ENCODE measurements at places on chromosomes 13 and 19.
A peak's percentile ranks its signal among the peaks of the same experiment; 100 is the strongest.

GRCh38 chr19:30556230-30556711 lies 184.1 kb downstream of the ZNF536 start:
- DNase-seq, result no peak

- DNase-seq, result no peak
Measured at GRCh38 chr13:79407349-79407979, 1.4 kb upstream of the RBM26 start.

GRCh38 chr19:3338541-3339181 lies 27.7 kb upstream of the NFIC start:
- no peak for DNase-seq

- DNase-seq, result peak; percentile 97
Measured at GRCh38 chr19:42038666-42039065, 31.3 kb downstream of the GRIK5 start.

DNA sequence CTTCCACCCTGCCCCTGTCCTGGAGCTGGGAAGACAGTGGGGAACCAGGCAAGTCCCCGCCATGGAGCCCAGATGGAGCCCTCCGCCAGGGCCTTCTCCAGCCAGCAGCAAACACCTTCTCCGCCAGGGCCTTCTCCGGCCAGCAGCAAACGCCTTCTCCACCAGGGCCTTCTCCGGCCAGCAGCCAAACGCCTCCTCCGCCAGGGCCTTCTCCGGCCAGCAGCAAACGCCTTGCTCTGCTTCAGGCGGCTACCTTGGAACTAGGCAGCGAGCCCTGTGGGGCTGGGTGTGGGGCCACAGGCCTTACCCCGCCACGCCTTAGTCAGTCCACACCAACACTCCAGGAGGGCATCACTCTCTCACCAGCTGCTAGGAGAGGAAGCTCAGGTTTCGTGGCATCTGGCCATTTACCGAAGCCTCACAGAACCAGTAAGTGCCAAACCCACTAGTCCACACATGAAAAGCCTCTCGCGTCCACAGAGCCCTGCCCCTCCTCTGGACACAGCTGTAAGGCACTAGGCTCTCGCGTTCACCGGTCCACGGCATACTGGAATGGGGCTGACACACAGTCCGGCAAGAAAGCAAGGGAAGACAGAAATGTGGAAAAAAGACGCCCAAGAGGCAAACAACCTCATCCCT lies 41.0 kb downstream of the MLLT1 start:
- peak; percentile 28 for DNase-seq

- no peak for DNase-seq
Measured at GRCh38 chr13:47211106-47211505, 314.3 kb upstream of the HTR2A start.

GRCh38 chr19:42051166-42052115 lies 18.6 kb downstream of the GRIK5 start:
- no peak for DNase-seq

DNA sequence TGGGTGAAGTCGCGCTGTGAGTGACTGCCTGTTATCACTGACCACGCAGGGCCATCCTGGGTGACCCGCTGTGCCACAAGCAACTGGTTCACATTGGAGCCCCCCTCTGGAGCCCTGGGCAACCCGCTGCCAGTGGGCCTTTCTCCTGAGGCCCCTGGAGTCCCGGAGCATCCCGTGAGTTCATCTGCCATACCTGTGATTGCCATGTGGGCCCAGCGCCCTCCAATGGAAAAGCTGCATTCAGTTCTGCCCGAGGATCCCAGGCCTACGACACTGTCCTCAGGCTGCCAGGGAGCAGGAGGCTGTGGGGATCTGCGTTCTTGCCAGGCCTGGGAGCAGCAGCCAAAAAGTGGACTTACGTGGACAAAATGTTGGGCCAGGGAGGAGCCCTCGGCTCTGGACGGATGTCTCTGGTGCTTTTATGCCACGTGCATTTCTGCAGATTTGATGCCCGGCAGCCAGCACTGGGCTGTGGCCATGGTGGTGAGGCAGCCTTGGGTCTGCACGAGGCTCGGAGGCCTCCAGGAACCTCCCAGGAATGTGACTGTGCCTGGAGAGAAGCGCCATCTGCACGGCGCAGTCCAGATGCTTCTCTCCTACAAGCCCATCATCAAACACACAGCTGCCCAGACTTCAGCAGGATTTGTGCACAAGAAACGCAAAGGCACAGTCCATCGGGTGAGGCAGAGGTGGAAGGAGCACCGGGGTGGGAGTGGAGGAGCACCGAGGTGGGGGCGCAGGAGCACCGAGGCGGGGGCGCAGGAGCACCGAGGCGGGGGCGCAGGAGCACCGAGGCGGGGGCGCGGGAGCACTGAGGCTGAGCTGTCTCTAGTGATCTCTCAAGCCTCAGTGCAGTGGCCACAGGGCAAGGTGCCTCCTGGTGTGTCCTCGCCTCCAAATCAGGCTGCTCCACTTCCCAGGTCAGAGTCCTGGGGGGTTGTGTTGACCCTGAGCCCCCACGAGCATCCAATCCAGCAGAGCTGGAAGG lies 44.0 kb downstream of the C13orf46 start:
- no peak for DNase-seq

DNA sequence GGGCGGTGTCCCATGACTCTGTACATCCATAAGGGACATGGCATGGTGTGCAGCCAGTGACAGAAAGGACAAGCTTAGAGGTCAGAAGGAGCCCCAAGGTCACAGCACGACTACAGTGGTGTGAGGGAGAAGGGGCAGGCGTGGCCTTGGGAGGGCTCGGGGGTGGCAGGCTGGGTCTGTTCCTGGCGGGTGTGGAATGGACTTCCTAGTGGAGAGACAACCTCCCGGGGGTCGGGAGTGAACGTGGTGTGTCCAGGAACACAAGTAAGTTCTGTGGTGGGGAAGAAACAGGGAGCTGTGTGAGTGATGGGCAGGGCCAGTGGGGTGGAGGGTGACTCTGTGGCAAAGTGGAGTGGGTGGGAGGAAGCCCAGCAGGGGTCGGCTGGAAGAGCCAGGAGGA lies 279.3 kb downstream of the TEX29 start:
- no peak for DNase-seq

GRCh38 chr13:80562433-80563156 lies 221.7 kb upstream of the SPRY2 start:
- DNase-seq, result no peak

- DNase-seq, result no peak
Measured at GRCh38 chr13:31846961-31847752, 107.8 kb downstream of the RXFP2 start.

GRCh38 chr19:45136507-45137178 lies 24.1 kb downstream of the NKPD1 start:
- no peak for DNase-seq

GRCh38 chr13:98576963-98577835 lies at the start of gene STK24:
Gene STK24 (minus strand): TSS chr13:98577107. CDS start chr13:98576786, 321 bp downstream.
- peak; percentile 55 for DNase-seq

DNA sequence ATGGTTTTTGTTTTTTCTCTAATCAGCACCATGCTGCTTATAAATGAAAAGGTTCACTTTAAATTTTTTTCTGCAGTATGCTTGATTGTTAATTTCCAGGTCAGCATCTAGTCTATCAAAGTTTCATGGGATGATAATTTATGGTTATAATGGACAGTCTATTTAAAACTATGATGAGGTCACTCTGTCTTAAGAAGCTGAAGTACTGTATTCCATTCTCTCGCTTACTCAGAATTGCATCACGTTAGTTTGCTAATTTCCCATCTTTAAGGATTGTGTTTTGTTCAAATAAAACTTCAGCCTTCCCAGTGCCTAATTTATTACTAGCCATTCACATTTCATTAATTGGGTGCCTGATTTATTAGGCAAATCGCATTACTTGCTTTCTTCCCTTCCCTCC lies 94.3 kb downstream of the GPC6 start:
- no peak for DNase-seq

GRCh38 chr19:29662604-29663404 lies 2.5 kb upstream of the PLEKHF1 start:
- no peak for DNase-seq

- no peak for DNase-seq
Measured at GRCh38 chr19:47720669-47721422, 7.6 kb downstream of the EHD2 start.

DNA sequence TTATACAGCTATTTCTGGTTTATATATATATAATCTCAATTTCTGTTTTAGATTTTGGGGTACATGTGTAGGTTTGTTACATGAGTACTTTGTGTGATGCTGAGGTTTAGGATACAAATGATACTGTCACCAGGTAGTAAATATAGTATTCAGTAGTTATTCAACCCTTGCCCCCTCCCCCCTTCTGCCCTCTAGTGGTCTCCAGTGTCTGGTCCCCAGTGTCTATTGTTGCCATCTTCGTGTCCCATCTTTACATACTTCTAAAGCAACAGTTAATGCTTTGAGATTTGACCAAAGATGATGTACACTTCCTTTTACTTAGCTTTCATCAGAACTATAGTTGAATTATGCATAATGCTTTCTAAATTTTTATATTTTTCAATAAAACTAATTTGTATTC lies 1623.4 kb upstream of the PRR20A start:
- DNase-seq, result no peak

DNA sequence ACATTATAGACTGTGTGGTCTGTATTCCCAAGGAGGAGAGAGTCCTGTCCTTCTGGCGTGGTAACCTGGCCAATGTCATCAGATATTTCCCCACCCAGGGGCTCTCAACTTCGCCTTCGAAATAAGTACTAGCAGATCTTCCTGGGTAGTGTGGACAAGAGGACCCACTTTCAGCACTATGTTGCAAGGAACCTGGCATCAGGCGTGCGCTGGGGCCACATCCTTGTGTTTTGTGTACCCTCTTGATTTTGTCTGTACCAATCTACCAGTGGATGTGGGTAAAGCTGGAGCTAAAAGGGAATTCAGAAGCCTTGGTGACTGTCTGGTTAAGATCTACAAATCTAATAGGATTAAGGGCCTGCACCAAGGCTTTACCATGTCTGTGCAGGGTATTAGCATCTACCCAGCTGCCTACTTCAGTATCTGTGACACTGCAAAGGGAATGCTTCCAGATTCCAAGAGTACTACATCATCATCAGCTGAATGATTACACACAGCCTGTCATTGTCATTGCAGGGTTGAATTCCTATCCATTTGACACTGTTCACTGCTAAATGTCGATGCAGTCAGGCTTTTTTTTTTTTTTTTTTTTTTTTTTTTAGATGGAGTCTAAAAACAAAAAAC lies 148.0 kb downstream of the PRR20E start:
- peak; percentile 88 for DNase-seq

DNA sequence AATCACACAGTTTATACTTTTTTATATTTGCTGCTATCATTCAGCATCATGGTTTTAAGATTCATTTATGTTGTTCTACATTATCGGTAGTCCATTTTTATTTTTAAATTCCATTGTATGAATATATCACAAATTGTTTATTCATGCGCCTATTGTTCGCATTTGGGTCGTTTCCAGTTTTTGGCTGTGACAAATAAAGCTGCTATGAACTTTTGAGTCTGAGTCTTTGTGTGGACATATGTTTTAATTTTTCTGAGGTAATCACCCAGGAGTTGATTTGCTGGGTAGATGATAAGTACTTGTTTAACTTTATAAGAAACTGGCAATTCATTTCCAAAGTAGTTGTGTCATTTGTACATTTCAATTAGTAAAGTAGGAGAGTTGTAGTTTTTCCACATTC lies 74.2 kb upstream of the CSNK1A1L start:
- DNase-seq, result no peak

DNA sequence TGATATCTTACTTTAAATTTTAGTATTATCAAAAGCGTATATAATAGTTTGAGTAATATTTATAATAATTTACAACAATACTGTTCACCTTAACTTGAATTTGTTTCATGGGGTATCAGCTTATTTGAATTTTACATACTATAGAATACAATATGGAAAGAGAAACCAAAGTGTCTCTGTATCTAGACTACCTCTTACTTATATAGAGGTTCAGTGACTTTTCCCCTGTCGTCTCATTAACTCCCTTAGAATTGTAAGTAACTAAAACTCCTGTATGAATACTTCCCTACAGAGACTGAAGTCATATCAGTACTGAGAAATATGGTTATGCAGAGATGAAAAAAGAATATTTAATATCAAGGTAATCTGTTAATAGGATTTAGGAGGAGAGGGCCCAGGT lies 26.8 kb downstream of the COG6 start:
- DNase-seq, result no peak

- no peak for DNase-seq
Measured at GRCh38 chr19:31249217-31249616, 100.0 kb downstream of the TSHZ3 start.

GRCh38 chr13:33855371-33855895 lies 37.5 kb downstream of the RFC3 start:
- no peak for DNase-seq

GRCh38 chr13:57991041-57991440 lies 359.5 kb downstream of the PCDH17 start:
- DNase-seq, result peak; percentile 71

DNA sequence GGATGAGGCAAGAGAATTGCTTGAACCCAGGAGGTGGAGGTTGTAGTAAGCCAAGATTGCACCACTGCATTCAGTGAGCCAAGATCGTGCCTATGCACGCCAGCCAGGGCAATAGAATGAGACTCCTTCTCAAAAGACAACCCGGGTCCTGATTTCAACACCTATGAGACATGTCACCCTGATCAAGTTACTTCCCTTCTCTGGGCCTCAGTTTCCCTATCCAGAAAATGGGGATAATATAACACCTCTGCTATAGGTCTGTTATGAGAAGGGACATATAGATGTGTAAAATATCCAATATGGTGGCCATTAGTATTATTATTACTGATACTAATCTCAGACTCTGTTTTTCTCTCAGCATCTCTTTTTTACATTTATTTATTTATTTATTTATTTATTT lies 12.9 kb upstream of the GIPR start:
- no peak for DNase-seq

- peak; percentile 6 for DNase-seq
Measured at GRCh38 chr13:112034231-112034630, 32.7 kb upstream of the SOX1 start.

DNA sequence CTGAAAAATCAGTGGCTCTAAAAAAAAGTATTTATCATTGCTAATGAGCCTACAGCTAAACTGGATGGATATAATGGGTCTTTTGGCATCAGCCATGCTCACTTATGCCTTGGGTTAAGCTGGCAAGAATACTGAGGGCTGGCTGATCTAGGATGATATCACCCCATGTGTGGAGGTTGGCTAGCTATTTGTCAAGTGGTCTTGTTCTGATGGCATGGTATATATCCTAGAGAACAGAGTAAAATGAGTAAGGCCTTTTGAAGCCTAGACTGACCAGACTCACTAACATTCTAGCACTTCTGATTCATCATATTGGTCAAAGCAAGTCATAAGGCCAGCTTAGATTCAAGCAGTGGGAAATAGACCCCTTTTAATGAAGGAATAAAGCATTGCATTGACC lies 383.0 kb downstream of the SLITRK1 start:
- no peak for DNase-seq

- DNase-seq, result peak; percentile 19
Measured at GRCh38 chr13:24672141-24673132, 7.8 kb upstream of the ATP12A start.

GRCh38 chr19:30367006-30367405 lies 5.2 kb upstream of the ZNF536 start:
- DNase-seq, result no peak

GRCh38 chr19:51131780-51132680 lies 7.3 kb downstream of the SIGLEC9 start:
- DNase-seq, result peak; percentile 28
